ENCODE measurements at places on chromosomes 7 and 10.

DNA sequence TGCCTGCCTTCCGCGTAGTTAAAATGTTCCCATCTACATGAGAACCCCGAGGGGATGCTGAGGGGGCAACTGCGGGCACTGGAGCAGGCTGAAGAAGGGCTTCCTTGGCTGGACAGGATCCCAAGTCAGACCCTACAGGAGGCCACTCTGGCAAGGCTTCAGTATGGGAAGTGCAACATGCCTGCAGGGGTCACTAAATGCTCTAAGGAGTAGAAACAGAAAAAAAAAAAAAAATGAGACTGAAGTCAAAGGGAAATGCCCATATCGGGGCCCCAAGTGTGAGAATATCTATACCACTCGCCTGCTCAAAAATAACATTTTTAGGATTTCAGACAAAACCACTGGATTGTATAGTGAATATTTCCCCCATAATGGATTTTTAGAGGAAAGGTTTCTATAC lies 33.5 kb downstream of the FAM204A start:
- DNase-seq, result no peak

- no peak for DNase-seq
Measured at GRCh38 chr10:110067960-110068770, 60.4 kb downstream of the ADD3 start.

GRCh38 chr10:130160775-130161174 lies 24.6 kb downstream of the GLRX3 start:
- DNase-seq, result no peak

DNA sequence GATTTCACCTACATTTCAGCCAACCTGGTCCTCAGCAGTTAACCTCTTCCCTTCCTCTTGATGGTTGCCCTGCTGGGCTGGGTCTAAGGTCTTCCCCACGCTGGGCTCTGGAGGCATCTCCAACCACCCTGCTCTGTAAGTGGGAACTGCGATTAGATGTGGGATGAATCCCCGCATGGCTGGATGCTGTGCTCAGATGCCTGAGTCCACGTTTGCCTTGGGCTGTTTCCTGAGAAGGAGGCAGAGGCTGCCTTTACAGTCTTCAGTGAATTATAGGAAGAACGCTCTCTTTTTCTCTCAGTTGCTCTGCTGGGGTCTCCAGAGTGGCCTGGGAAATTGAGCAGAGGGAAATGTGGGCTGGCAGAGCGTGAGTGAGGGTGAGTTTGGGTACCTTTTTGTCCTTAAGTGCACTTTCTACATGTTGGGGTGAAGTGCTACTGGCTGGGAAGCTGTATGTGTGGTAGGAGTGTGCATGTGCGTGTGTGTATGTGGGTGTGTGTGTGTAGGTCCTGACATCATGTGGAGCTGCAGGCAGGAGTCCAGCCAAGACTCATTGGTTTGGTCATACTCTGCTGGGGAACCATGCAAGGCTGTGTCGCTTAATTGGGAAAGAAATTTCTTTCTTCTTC lies 1.5 kb downstream of the GIMAP8 start:
- DNase-seq, result no peak

GRCh38 chr10:121088524-121088923 lies 237.4 kb downstream of the WDR11 start:
- no peak for DNase-seq

DNA sequence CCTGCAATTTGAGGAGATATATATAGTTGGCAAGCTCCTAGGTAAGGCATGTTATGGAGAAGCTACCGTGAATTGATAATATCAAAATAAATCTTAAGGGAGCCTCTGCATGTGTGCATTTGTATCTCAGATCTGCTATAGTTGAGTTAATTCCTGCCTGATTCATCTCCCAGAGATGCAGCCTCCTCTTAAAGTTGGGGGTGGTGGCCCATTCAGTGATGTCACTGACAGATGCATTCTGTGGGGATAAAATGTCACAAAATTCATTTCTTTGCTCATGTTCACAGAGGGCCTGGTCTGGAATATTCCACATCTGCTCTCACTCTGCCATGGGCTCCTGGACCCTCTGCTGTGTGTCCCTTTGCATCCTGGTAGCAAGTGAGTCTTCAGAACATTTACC lies 185.8 kb upstream of the PRSS1 start:
- DNase-seq, result no peak

GRCh38 chr7:22109761-22110160 lies 164.1 kb upstream of the CDCA7L start:
- DNase-seq, result no peak

DNA sequence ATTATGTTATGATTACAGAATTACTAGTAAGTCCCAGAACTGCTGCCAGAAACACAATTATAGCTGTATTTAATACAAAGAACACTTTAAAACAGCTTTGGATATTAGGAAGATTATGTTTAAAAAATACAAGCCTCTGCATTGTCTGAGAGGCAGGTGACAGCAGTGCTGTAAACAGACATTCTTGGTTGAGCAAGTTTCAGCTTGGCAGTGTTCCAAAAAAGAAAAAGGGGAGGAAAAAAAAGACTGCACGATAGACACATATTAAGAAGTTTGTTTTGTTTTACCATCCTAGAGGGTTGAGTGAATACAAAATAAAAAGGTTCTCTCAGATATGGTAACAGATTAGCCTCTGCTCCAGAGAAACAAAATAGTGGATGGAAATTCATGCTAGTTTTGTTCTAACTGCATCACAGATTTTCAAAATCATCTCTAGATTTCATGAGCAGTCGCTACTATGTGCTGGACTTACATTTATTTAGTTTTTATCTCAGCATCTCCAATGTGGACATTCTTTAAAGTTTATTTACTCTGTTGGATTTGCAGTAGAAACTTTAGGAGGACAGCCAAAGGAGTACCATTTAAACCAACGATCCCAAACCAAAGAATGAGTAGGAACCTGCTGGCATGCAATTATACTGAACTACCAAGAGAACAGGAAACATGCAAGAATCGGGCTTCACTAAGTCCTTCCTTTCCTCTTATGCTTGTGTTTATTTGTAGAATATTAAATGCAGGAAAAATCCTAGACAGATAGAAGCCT lies 9.0 kb downstream of the FAM204A start:
- DNase-seq, result peak; percentile 6

GRCh38 chr10:6022660-6023059 lies 39.5 kb downstream of the IL2RA start:
- no peak for DNase-seq

GRCh38 chr7:13920053-13920697 lies 69.3 kb downstream of the ETV1 start:
- peak; percentile 88 for DNase-seq

DNA sequence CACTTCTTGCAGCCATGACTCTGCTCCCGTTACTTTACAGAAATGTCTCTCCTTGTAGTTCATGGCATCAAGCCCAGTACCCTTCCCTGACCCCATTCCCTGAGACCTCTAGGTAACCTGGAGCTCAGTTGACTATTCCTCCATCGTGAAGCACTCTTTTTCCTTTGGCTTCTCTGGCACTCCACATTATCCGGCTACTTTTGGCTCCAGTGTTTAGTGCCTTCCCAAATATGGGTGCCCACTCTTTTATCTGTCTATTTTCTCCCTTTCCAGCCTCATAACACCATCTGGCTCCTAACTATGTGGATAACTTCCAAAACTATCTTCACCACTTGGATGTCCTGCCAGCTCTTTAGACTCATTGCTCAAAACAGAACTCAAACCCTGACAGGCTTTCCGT lies 744.7 kb upstream of the GALNT17 start:
- no peak for DNase-seq

GRCh38 chr7:113285411-113285810 lies 167.1 kb upstream of the SMIM30 start:
- no peak for DNase-seq

DNA sequence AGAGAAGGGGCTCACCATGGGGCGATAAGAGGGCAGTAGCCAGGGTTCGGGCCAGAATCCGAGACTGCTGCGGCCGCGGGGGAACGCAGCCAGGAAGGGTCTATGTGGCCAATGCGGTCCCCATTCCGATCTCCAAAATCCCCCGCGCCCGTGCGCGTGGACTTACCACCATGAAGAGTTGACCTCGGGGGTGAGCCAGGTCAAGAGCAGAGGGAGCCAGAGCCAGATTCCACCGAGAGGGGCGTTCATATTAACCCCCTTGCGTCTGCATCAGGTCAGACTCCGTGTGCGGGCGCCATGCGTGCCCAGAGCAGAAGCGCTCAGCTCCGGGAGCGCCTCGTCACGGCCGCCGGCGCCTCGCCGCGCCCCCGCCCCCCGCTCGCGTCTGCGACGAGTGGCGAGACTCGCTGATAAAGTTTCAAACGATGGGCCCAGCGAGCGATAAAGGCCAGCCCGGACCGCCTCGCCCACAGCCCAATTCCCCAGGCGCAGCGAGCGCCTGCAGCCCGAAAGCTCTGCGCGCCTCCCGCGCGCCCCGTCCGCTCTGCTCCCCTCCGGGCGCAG lies at the start of gene WNT2:
Gene WNT2, minus strand, starts transcription at position 318 of the 564 bp plus-strand sequence. Its CDS starts 69 bp downstream, at position 249.
- DNase-seq, result no peak

- no peak for DNase-seq
Measured at GRCh38 chr7:133275446-133276095, 22.7 kb downstream of the EXOC4 start.

DNA sequence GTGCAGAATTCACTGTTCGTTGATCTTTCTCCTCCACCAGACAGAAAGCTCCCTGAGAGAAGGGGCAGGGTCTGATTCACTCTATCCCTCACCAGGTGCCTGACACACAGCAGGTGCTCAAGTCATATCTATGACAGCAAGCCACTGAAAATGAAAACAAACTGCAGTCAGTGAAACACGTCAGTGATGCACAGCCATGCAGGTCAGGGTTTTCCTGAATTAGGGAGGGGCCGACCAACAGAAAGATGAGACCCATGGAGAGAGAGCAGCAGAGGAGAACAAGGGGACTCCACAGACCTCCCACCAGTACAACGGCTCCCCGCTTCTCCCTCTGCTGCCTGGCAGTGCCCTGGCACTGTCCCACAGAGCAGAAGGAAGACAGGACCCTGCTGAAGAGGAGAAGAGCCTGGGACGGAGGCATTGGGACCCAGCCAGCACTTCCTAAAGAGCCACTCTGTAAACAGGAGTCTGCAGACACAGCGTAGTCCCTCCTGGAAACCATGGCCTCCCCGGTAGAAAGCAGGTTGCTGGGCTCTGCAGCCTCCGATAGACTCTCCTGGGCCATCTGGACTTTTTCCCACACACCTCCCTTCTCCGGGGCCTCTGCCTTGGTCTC lies 50.3 kb downstream of the FAM53B start:
- DNase-seq, result peak; percentile 68

GRCh38 chr7:83517035-83517700 lies 131.8 kb downstream of the SEMA3E start:
- DNase-seq, result no peak

- DNase-seq, result no peak
Measured at GRCh38 chr7:128914566-128915151, 4.2 kb upstream of the KCP start.

DNA sequence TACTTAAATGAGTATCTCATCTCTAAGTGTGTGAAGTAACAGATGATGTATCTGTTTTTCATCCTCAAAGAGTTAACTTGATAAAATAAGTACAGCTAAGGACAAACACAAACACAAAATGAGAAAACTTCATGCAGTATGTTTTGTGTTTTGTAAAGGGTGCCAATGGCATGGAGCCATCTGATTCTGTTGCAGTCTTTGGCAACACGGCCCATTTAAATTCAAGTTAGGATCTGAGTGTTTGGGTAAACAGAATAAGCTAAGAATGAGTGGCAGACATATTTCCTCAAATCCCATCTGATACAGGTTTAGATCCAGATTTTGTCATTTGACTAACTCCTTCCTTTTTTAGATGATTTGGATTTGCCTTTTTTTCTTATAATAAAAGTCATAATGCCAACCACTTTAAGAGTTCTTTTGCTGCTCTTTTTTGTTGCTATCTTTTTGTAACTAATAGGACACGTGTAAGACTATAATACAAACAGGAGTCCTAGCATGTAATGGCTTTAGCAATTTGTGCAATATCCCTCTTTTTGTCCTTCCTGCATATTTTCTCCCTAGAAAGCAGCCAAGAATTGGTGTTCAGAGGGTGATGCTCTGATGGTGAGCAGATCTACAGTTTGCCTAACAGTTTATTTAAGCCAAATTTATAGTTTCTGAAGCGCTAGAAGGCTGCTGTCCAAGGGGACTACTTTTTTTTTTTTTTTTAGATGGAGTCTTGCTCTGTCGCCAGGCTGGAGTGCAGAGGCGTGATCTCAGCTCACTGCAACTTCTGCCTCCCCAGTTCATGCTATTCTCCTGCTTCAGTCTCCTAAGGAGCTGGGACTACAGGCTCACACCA lies 18.9 kb upstream of the ACTA2 start:
- no peak for DNase-seq

DNA sequence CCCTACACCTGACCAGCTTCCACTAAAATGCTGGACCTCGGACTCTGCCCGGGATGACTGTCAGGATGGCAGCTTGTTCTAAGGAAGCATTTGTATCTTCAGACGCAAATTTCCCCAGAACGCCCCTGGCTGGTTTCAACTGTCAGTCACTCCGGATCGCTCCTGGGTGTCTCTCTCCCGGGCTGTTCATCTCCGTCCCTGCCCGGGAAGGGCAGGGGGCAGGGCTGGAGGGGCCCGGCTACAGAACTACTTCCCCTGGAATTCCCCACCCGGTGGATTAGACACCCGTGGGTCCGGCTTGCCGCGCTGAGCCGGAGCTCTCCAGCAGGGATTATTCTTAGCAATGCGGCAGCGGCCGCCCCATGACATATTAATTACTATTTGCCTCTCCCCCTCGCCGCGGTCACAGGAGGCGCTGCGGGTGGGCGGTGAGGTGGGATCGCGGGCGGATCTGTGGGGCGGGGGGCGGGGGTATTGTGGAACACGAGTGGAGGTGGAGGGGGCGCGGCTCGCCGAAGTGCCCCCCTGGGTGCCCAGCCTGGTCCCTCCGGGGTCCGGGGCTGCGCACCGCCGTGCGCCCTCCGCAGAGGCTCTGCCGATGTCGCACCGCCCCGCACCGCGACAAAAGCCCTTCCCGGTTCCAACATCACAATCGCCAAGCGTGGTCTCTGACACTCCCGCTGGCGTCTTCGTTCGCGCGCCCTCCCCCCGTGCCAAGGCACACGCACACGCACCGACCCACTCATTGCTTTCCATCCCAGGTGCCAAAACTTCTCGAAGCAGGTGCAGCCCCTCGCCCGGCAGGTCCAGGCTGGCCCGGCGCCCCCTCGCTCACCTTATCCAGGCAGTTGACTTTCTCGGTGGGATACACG lies 276.1 kb upstream of the NEBL start:
- DNase-seq, result no peak

DNA sequence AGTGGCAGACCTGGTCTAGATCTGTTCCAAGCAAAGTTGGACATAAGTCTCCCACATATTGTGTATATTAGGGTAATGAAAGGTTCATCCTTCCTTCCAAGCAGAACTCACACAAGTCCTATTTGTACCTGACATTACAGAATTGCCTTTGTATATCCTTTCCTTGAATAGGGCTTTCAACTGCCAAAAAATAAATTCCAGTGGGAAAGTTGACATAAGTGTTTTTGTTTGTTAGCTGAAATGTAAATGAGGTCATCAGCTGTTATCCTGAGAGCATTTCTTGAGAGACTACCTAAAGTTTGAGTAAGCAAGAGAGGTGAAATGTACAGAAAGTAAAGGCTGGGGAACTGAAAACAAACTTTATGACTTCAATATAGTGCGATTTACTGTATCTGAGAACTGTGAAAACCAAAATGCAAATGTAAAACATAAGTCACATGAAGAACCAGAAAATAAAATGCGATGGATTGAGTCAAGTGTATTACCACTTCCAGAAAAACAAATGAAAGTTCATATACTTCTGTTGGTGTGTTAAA lies 527.3 kb upstream of the SEMA3D start:
- DNase-seq, result no peak

- no peak for DNase-seq
Measured at GRCh38 chr10:11225935-11226334, 208.3 kb downstream of the CELF2 start.
